Skin of body (tissue), 3 donors: ENCODE measurements at places on chromosomes 1 and 21.

- DNase-seq = no peak
Measured at GRCh38 chr1:147379889-147380288, 137.4 kb downstream of the CHD1L start.

DNA sequence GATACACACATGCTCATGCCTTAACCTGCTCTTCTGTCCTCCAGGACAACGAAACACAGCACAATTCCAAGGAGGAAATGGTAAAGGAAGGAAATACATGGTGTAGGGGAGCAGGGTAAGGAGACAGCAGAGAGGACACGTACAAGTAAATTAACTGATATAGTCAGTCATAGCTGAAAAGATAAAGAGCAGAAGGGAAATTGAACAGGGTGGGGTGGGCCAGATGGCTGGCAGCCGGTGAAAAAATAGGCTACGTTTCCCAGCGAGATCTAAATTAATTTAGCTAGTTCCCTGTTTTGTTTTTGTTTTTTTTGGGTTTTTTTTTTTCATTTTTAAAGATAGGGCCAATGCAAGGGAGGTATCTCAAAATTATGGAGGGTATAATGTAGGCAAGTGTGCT is 109.2 kb downstream of the FAM78B start:
- no peak for DNase-seq

- DNase-seq = no peak
Measured at GRCh38 chr1:245234217-245235081, 79.7 kb downstream of the KIF26B start.

DNA sequence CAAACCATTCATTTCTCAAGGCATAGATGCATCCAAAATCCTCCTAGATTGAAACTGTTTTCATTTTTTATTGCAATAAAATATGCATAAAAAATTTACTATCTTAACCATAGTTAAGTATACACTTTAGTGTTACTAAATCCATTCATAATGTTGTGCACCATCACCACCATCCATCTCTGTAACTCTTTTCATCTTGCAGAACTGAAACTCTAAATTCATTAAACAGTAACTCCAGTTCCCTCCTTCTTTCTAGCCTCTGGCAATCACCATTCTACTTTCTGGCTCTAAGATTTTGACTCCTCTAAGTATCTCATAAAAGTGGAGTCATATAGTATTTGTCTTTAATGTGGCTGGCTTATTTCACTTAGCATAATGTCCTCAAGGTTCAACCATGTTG is 236.8 kb downstream of the SMYD3 start:
- no peak for DNase-seq

DNA sequence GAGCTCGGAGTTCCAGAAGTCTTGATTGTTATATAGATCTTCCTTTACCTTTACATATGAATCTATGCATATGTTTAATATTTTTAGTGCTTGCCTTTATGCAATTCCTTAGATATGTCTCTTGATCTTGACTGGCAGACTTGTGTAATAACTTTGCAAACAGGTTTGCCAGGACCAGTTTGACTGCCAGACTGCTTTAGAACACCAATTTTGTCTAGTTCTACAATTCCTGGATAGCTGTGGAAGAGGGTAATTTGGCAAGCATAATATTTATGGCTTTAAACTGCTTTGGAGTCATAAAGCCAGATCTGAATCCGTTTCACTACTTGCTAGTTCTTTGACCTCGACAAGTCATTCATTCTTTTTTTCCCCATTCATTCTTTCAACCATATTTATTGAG is 250.0 kb downstream of the FAF1 start:
- no peak for DNase-seq

- no peak for DNase-seq
Measured at GRCh38 chr1:67653304-67653703, 31.7 kb upstream of the GADD45A start.

GRCh38 chr1:182720463-182720862 is 36.1 kb upstream of the RGS8 start:
- DNase-seq = no peak
